Type B pancreatic cell (in vitro differentiated cells): ENCODE measurements at places on chromosomes 13 and 19. TPM values are rescaled to one million over a fixed set of nuclear protein-coding genes. Genes with fewer than 3 reads are reported as not detected.
A peak's percentile ranks its signal among the peaks of the same experiment; 100 is the strongest.

Gene TMPRSS9
- 0.41 TPM in 1 of 2 replicates, not detected in the other for total RNA-seq

GRCh38 chr19:56270676-56271075, 1.9 kb upstream of the EDDM13 start:
- no peak for DNase-seq

Gene NFIX
- 4.2 and 12.4 TPM in 2 replicates for total RNA-seq

DNA sequence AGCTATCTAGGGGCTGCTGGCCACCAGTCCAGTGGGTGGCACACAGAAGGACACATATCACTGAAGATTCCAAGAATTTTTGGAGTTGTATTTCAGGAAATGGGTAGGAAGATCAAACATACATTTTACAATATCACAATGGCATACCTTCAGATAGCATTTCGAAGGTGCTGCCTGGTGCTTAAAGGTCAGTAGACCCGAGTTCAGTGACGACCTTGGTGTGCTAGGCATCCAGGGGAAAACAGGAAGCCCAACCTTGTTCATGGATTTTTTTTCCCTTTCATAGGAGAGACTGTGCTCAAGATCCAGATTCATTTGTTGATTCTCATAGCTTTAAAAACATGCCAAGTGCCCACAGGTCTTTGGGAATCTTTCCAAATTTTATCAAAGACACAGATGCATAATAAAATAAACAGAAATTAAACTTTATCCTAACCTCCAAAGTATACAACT, 51.0 kb upstream of the RCBTB2 start:
- DNase-seq, result no peak

DNA sequence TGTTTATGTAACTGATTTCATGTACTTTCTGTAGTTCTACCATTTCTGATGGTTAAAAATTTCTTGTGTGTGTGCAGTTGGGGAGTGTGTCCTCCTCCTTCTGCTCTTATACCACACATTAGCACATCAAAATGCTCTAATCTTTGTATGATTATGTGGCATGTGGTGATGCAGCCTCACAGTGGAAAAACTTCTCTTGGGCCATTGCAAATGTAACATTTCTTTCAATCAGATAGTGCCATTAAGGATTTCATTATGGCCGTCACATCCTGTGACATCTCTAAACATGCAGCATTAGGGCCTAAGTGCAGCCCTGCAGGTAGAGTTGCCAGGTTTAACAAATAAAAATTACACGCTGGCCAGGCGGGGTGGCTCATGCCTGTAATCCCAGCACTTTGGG, 24.9 kb upstream of the ALOX5AP start:
- no peak for DNase-seq

Gene B3GLCT
- 2.3 and 16.5 TPM in 2 replicates for total RNA-seq

Gene AXL
- total RNA-seq, result 8.8 and 20.9 TPM in 2 replicates

GRCh38 chr13:49326222-49326917, 78.6 kb downstream of the CDADC1 start:
- DNase-seq, result no peak

DNA sequence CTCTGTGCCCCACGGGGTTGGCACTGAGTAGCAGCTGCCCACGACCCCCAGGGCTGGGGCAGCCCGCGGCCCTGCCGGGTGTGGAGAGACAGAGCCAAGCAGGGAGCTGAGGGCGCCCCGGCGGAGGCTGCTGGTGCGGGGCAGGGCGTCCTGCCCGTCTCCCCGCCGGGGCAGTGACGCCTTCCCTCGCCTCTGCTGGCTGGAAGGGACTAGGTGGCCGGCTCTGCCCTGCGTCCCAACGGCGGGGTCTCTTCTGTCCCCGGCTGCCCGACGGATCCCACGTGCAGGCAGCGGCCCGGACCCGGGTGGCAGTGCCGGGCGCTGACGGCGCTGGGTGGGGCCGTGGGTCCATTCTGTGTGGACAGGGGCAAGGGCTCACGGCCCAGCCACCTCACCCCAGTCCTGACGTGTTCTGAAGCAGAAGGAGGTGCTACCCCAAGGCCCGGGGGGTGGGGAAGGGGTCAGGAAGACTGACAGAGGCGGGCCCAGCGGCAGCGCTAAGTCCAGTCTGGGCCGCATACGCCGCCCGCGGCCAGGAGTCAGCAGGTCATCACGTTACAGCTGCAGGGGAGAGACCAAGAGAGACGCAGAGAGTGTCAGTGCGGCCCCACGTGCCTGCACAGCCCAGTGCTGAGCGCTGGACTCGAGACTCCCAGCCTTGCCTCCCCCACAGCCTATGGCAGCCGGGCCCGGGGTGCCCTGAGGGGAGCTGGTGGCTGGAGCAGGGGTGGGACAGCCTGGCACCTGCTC, 15.1 kb upstream of the PLPP2 start:
- no peak for DNase-seq

GRCh38 chr13:57018915-57019314, 121.8 kb upstream of the PRR20A start:
- no peak for DNase-seq

DNA sequence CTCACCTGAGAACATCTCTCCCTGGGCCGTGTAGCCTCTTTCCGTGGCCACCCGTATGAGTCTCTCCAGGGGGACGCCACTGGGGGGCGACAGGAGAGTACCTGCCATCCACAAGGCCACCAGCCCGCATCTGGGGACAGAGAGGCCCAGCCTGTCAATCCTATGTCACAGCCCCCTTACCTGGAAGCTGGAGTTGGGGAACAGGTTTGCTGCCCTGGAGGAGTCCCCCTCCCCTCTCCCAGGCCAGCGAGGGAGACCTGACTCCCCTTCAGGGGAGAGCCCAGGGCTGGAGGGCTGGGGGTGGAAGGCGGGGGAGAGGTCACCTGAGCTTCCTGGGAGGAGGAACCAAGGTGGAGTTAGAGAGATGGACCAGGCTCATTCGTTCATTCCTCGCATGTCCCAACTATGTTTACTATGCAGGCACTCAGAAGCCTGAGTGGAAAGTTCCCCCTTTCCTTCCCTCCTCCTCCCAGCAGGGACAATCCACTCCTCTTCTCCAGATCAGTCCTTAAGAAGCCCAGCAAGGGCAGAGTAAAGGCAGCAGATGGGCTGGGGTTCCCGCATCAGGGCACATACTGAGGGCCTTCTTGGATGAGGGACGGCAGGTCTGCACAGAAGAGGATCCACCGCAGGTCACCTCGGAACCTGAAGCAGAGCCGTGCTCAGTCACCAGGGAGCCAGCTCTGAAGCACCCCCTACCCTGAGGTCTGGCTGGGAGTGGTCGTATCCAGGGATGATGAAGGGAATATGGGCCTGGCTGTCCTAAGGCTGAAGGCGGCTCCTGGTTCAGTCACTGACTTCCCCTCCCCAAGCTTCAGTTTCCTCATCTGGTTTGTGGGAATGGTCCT, 5.5 kb downstream of the ACTMAP start:
- DNase-seq, result no peak

Gene TRIM13
- 33.8 and 42.0 TPM in 2 replicates for total RNA-seq

DNA sequence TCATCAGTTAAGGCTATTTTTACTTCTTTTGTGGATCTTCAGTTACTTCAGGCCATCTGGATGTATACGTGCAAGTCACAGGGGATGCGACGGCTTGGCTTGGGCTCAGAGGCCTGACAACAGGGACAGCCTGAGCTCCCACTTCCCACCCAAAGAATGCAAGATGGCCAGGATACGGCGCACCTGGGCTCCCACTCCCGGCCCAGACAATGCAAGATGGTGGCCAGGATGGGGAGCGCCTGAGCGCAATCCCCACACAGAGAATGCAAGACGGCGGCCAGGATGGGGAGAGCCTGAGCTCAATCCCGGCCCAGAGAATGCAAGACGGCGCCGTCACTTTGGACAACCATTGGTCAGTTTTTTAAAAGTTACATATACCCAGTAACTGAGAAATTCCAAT, 25.3 kb upstream of the MIER2 start:
- DNase-seq, result peak; percentile 44

DNA sequence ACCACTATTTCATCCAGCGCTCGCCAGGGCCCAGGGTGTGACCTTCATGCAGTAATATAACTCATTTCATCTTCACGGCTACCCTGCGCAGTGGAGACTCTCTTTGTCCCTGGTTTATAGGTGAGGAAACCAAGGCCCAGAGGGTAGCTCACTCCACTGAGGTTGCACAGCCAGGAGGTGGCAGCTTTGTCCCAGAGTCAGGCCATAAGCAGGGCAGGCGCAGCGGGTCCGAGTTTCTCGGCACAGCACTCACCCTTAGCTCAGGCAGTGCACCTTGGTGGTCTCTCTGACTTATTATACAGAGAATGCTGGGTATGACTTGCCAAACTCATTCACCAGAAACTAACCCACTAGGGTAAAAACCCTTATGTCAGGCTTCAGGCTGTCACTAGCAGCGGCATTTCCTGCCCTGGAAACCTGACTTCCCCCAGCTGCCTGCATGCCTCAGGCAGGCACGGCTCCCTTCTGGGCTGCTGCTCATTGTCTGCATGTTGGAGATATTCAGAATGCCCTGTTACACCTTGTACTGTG, 24.5 kb downstream of the PPP5C start:
- DNase-seq, result peak; percentile 42

Gene PTGER1
- 0.56 and 1.0 TPM in 2 replicates for total RNA-seq

DNA sequence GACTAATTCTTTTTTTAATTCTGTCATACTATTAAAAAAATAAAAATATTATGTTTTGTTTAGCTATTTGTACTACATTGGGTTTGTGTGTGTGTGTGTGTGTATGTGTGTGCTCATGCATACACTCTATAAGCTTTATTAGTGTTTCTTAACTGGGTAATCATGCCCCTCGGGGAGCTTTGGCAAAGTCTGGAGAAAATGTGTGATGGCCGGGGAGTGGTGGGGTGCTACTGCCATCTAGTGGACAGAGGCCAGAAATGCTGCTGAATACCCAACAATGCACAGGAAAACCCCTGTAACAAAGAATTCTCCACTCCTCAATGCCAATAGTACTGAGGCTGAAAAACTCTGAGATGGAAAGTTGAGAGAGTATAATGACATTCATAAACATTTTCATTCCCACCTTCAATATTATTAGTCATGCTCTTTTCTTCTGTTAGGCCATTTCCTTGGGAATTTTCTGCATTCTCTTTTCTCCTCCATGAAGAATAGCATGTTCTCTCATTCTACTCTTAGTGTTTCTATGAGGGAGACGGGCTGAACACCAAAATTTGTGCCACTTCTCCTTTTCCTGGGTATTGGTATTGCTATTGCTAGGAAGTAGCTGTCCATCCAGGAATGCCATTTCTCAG, 157.3 kb downstream of the DNAJC3 start:
- DNase-seq, result peak; percentile 73

DNA sequence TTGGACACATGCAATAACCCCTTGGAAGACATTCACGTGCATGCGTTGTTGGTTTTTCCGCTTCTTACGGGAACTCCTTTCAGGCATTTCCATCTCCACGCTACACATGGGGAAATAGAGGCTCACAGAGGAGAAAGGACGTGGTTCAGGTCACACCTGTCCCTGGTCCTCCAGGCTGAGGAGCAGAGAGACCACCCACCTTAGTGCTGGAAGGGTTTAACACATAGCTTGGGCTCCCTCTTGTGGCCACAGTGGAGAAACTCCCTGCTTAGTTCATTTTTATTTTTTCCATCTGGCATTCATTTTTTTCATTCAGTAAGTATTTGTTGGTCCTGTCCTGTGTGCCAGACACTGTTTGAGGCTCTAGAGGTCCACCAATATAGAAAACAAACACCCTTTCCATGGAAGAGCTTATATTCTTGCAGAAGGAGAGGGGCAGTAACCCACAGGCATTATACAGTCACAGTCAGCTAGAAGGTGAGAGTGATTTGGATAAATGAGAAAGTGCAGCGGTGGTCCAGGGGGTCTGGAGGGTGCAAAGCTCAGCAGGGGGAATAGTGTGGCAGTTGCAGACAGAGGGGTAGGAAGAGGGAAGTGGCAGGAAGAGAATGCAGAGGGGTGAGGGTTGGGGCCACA, 24.2 kb upstream of the TTYH1 start:
- no peak for DNase-seq

DNA sequence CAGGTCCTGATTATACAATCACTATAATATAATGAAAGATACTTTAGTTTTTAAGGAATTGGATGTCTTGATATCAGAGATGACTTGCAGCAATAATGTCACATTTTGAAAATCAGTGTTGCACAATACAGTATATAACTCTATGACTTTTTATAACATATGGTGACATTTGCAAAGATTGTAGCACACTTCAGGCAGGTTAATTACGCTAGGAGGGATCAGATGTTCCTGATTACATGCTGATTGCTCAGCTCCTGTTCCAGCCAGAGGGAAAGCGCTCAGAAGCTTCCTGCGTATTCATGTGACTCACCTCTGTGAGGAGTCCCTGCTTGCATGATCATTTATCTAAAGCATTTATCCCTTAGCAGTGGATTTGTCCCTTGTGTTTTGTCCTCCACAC, 265.6 kb downstream of the GPC5 start:
- DNase-seq, result no peak

DNA sequence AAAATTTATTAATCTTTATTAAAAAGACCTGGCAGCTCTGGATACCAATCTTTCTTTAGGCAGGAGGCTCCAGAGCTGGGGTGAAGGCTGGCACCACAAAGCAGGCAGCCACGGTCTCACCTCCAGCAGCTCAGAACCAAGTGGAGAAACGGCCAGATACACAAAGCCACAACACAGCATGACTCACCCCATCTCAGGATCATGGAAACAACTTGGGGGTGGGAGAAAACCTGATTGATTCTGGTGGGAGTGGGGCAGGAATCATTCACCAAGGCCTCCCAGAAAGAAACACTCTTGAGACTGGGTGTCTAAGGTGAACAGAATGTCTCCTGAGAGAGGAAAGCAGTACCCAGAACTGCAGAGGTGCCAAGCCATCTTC, 64.2 kb downstream of the CRYL1 start:
- DNase-seq, result no peak

- no peak for DNase-seq
Observed at GRCh38 chr13:37905736-37906135, 36.2 kb upstream of the TRPC4 start.

- DNase-seq, result no peak
Observed at GRCh38 chr19:16830679-16831078, 1.5 kb downstream of the SIN3B start.

Gene LGALS7B
- total RNA-seq, result not detected in 2 replicates

Gene PRR22
- total RNA-seq, result 3.3 and 5.2 TPM in 2 replicates

- no peak for DNase-seq
Observed at GRCh38 chr13:113597391-113598080, 13.0 kb downstream of the TFDP1 start.

Gene SAMD1
- total RNA-seq, result 42.7 and 55.9 TPM in 2 replicates

DNA sequence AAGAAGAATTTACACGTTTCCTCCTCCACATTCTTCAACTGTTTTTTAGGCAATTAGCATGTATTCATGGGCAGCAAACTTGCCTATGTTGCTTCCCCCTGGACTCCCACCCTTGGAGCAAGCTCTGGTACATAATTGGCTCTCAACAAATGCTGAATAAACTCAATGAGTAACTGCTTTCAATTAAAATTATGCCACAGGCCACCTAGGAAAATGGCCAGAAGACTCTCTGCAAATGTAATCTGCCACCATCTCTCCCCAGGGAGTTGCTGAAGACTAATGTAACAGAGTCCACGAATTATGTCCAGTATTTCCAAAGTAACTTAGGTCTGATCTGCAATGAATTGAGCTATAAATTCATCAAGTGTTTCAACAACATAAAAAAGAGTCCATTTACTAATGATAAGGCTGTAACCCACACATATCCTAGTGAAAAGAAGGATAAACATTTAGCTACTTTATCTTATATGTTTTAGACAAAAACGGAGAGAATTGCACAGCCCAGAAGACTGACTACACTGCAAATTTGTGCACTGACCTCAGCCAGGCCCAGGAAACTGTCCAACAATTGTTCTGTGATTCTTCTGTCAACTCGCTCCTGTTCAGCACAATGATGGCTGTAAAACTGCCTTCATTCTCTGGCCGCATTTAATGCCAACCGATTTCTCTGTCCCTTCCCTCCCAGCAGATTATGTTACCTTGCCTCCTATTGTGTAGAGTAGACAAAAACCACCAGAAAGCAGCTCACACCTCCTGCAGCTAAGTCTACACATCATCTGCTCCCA, 808.6 kb upstream of the ARGLU1 start:
- DNase-seq, result no peak

Gene TMEM91
- 2.0 and 8.1 TPM in 2 replicates for total RNA-seq

Gene SERPINE3
- total RNA-seq, result 0.12 and 0.36 TPM in 2 replicates
